Spleen (tissue), 13 donors: ENCODE measurements at places on chromosomes 7 and 10. TPM values are rescaled to one million over a fixed set of nuclear protein-coding genes. Genes with fewer than 3 reads are reported as not detected.
A peak's percentile ranks its signal among the peaks of the same experiment; 100 is the strongest.

DNA sequence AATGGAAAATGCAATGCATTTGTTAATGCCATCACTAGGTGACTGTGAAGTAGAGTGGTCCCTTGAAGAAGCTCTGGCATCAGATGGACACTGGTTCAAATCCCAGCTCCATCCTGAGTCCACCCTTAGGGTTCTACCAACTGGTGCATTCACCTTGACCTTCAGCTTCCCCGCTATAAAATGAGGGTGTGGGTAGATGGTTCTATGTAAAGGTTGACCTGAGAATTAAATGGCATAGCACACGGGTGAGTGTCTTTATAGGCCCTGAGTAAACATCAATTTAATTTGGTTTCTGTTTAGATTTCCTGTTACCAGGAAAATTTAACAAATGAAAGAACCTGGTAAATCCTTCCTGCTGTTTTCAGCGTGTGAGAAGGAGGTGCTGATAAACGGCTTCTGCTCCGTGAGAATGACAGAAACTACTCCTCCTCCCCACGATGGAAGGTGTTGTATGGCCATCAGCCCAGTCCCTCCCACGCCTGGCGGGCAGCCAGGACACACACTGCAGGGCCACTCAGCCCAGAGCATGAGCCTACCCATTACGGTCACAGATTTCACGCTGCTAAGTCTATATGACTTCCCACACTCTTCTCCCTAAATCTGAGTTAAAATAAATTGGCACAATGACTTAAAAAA, 210.1 kb downstream of the TNS3 start:
- H3K27me3 ChIP-seq: no peaks in the 10 kb centered on the region
- H3K4me1 ChIP-seq: peaks cover 39% of the 10 kb centered on the region
- H3K4me3 ChIP-seq: no peak overlapping the region
- no peak overlapping the region for H3K27ac ChIP-seq

DNA sequence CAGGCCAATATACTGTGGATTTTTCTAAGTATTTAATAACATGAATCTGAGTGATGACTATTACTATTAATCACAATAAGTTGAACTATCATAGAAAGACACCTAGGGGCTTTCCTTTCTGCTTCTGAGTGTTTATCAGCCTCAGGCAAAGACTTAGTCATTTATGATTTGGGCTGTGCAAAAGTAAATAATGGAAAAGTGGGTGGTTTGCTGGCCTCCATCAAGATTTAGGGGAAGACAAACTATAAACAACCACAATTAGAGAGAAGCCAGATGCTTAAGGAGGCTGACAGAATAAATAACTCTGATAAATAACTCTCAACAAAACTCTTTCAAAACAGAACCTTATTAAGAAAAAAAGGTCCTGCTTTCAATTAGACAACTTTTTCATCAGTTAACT, 64.7 kb downstream of the MACC1 start:
- DNase-seq: no peak
- no peak overlapping the region for H3K27ac ChIP-seq
- peaks cover 6% of the 10 kb centered on the region for H3K4me1 ChIP-seq

DNA sequence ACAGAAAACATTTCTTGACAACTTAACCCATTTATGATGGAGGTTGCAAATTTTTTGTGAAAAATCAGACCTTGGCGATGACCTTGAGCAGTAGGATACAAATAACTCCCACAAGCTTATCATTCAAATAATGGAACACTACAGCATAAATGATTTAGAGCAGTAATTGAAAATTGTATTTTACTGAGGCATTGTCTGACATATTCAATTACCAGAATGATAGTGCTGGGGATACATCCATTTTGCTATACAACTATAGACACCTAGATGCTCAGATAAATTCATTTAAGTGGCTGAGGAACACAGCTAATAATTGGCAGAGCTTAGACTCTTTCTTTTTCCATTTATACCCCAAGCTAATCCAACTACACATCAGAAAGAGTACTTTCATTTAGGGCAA, 18.9 kb downstream of the TWIST1 start:
- DNase-seq: no peak
- H3K27ac ChIP-seq: no peak overlapping the region
- H3K4me1 ChIP-seq: no peaks in the 10 kb centered on the region

- H3K36me3 ChIP-seq: no peaks in the 10 kb centered on the region
- H3K4me3 ChIP-seq: no peak overlapping the region
- no peaks in the 10 kb centered on the region for H3K4me1 ChIP-seq
- no peak for DNase-seq
- H3K27ac ChIP-seq: no peak overlapping the region
Observed at GRCh38 chr10:126433351-126433750, 45.1 kb upstream of the ADAM12 start.

- no peaks in the 10 kb centered on the region for H3K36me3 ChIP-seq
- peaks cover 3% of the 10 kb centered on the region for H3K4me1 ChIP-seq
- DNase-seq: no peak
- H3K27me3 ChIP-seq: peaks cover 8% of the 10 kb centered on the region
- no peak overlapping the region for H3K27ac ChIP-seq
- H3K4me3 ChIP-seq: no peak overlapping the region
Observed at GRCh38 chr10:93751832-93752231, 5.9 kb upstream of the LGI1 start.

- H3K27ac ChIP-seq: peak overlapping the region; percentile 64
- H3K27me3 ChIP-seq: no peaks in the 10 kb centered on the region
- DNase-seq: no peak
Observed at GRCh38 chr7:43625980-43626379, 43.1 kb downstream of the STK17A start.

DNA sequence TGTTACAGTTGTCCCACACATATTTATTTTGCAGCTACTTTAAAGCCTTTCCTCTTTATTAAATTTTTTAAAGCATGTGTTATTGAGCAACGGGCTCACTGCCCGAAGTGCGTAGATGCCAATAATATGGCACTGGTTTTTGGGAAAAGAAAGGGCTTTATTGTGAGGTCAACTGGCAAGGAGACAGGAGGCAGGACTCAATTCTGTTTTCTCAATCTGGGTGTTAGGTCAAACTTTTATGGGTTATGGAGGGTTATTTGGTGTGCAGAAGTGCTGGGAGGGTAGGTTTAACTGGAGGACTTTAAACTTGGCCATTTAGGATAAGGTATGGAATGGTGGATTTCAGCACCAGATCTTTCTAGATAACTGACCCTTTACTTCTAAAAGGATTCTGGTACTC, 183.6 kb downstream of the LRRC4 start:
- no peak for DNase-seq
- H3K27me3 ChIP-seq: no peaks in the 10 kb centered on the region
- H3K36me3 ChIP-seq: no peaks in the 10 kb centered on the region
- no peak overlapping the region for H3K27ac ChIP-seq

DNA sequence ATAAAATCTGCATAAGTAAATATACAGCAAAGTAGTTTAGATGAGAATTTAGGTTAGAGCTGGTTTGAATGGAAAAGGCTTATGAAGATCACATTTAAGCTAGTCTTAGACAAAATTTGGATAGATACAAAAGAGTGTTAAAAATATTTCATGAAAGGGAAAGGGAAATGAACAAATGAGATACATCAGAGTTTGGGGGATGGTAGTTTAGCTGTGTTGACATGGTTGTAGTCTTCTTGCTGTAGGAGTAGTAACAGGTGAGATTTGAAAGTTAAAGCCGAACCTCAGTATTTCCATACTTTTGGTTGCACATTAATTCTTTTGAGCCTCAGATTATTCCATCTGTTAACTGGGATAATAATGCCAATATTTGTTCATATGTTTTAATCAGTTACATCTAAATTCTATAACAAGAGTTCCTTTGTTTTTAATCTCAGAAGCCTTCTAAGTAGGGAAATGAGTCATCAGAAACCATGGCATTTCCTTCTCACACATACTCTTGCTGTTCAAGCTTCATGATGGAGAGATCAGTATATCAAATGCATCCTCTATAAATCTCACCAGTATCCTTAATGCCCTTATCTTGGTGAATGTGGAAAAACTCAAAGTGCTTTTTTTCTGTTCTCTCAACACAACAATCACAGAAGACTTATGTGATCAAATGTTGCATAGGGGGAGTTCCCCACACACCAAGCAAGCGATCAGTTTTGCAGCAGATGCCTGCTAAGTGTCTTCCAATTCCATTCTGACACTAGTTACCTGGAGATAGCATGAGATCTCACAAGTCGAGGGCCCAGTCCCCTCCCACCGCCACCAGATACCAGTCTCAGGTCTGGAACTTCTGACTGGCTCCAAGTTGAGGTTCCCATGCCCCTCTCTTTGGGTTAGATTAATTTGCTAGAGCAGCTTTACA, 84.7 kb downstream of the MAPK8 start:
- no peak for DNase-seq
- no peaks in the 10 kb centered on the region for H3K27me3 ChIP-seq
- H3K4me1 ChIP-seq: peaks cover 11% of the 10 kb centered on the region
- no peak overlapping the region for H3K27ac ChIP-seq
- H3K36me3 ChIP-seq: no peaks in the 10 kb centered on the region
- H3K4me3 ChIP-seq: no peak overlapping the region

DNA sequence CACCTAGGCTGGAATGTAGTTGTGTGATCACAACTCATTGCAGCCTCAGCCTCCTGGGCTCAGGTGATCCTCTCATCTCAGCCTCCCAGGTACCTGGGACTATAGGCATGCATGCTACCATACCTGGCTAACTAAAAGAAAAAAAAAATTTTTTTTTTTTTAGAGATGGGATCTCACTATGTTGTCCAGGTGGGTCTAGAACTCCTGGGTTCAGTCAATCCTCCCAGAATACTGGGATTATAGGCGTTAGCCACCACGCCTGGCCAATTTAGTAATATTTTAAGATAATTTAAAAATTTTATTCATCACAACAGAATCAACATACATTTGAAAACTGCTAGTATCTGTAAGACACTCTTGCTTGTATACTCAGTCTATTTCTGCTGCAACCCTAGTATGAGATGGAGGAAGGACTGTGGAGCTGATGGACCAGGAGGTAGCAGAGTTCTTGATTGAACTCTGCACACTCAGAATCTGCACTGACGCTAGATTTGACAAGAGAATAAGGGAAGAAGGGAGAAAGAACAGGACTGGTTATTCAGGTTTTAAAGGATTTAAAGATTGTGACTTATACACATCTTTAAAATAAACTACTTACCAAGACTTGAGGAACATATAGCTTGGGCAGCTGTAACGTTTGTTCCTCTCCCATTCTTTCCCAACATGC, 57.6 kb downstream of the VCL start:
- H3K36me3 ChIP-seq: no peaks in the 10 kb centered on the region
- no peaks in the 10 kb centered on the region for H3K27me3 ChIP-seq
- DNase-seq: no peak
- H3K27ac ChIP-seq: peak overlapping the region; percentile 22
- H3K4me1 ChIP-seq: peaks cover 59% of the 10 kb centered on the region
- no peak overlapping the region for H3K4me3 ChIP-seq

DNA sequence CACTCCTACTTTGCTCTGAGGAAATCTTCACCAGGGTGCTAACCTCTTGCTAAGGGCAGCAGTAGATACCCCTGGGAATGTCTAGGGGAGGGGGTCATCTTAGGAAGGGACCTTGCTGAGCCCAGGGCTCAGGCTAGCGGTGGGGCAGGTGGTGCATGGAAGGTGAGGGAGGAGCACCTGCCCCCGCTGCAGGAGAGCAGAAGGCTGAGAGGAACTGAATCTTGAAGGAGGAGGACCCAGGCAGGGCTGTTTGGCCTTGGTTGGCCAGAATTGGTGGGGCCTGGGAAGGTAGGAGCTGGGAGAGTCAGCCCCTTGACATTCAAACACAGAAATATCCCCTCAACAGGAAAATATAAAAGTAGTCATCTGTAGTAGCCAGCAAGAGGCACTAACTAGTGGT, 7.0 kb downstream of the CALHM3 start:
- no peak for DNase-seq
- peak overlapping the region; percentile 57 for H3K27ac ChIP-seq
- H3K27me3 ChIP-seq: no peaks in the 10 kb centered on the region
- H3K4me1 ChIP-seq: peaks cover 57% of the 10 kb centered on the region
- H3K36me3 ChIP-seq: no peaks in the 10 kb centered on the region

DNA sequence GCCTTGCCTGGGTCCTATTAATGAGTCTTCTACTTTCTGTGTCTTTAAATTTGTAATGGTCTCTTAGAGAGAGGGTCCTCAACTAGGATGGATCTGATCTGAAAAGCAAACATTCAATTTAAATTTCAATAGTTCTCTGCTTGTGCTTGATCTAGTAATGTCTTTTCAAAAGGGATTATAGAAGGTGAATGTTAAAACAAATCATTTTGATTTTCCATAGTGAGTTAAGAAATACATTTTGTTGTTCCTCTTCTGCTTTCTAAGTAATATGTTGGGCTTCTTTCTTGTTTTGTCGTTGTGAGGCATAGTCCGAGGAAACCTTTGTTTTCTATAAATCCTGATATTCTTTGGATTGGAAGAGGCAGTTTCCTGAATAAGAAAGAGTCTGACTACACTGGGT, 18.8 kb downstream of the NRF1 start:
- no peak overlapping the region for H3K4me3 ChIP-seq
- H3K27me3 ChIP-seq: no peaks in the 10 kb centered on the region
- no peak overlapping the region for H3K27ac ChIP-seq
- DNase-seq: no peak
- no peaks in the 10 kb centered on the region for H3K36me3 ChIP-seq
- peaks cover 43% of the 10 kb centered on the region for H3K4me1 ChIP-seq

DNA sequence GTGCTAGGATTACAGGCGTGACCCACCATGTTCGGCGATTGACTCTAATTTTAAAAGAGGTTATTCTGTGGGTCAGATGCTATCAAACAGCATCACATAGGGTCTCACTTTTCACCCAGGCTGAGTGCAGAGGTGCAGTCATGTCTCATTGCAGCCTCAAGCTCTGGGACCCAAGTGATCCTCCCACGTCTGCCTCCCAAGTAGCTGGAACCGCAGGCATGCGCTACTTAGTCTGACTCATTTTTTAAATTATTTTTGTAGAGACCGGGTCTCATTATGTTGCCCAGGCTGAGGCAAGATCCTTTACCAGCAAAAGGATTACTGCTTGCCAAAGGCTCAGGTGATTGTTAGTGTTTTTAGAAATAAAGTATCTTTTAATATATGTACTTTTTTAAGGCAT, 42.9 kb upstream of the STOX1 start:
- H3K27ac ChIP-seq: no peak overlapping the region
- H3K4me3 ChIP-seq: no peak overlapping the region
- no peaks in the 10 kb centered on the region for H3K27me3 ChIP-seq
- no peak for DNase-seq
- H3K36me3 ChIP-seq: peaks cover 82% of the 10 kb centered on the region
- H3K4me1 ChIP-seq: no peaks in the 10 kb centered on the region

- H3K4me3 ChIP-seq: no peak overlapping the region
- DNase-seq: no peak
- H3K27me3 ChIP-seq: no peaks in the 10 kb centered on the region
- H3K4me1 ChIP-seq: no peaks in the 10 kb centered on the region
- H3K36me3 ChIP-seq: no peaks in the 10 kb centered on the region
Observed at GRCh38 chr7:122919643-122920181, 33.5 kb upstream of the CADPS2 start.

SLC26A4 gene
- 0.46 TPM for total RNA-seq

DRGX gene
- not detected for total RNA-seq
